ENCODE measurements at places on chromosomes 7 and 10. TPM values are rescaled to one million over a fixed set of nuclear protein-coding genes. Genes with fewer than 3 reads are reported as not detected.

The ASAH2 gene
- 0.31 TPM for total RNA-seq

The BTBD16 gene
- total RNA-seq: not detected

The BMPER gene
- total RNA-seq: 0.08 TPM

The HTR5A gene
- not detected for total RNA-seq

The GIMAP4 gene
- 0.12 TPM for total RNA-seq

The TIMM23 gene
- total RNA-seq: 138 TPM

The BCAP29 gene
- 122 TPM for total RNA-seq

The CDC14C gene
- total RNA-seq: 0.06 TPM

The KLLN gene
- not detected for total RNA-seq

The CFAP70 gene
- total RNA-seq: 0.18 TPM

The IGFBP3 gene
- total RNA-seq: 2,130 TPM

The C10orf105 gene
- total RNA-seq: not detected

The LRIT1 gene
- total RNA-seq: not detected

The ANKRD61 gene
- total RNA-seq: 1.3 TPM

DNA sequence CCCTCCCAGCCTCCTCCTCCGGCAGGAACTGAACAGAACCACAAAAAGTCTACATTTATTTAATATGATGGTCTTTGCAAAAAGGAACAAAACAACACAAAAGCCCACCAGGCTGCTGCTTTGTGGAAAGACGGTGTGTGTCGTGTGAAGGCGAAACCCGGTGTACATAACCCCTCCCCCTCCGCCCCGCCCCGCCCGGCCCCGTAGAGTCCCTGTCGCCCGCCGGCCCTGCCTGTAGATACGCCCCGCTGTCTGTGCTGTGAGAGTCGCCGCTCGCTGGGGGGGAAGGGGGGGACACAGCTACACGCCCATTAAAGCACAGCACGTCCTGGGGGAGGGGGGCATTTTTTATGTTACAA lies 83.3 kb downstream of the PAX2 start:
- DNase-seq: no peak

GRCh38 chr10:17673471-17674061 lies 29.6 kb downstream of the STAM start:
- peak; percentile 21 for DNase-seq

- DNase-seq: peak; percentile 31
Measured at GRCh38 chr7:7201578-7202374, 19.4 kb downstream of the C1GALT1 start.

- DNase-seq: no peak
Measured at GRCh38 chr10:72114706-72115450, 26.5 kb upstream of the SPOCK2 start.

DNA sequence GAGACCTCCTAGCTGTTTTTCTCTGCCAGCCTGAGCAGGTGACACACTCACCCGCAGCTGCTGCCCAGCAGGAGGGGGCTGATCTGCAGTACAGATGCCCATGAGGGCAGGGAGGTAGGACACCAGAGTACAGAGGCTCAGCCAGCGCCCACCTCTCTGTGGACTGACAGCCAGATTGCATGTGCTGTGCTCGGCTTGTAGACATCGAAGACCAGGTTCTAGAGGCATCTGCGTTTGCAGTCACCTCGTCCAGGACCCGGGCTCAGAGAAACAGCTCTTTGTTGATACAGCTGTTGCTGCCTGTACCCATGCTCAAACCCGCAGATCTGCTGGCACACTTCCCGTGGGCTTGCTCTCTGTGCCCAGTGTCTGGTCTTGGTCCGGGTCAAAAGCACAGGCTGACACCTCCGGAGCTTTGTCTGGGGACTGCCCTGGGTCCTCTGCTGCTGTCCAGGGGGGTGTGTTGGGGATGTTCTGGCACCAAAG lies 224.7 kb downstream of the GLRX3 start:
- DNase-seq: no peak

DNA sequence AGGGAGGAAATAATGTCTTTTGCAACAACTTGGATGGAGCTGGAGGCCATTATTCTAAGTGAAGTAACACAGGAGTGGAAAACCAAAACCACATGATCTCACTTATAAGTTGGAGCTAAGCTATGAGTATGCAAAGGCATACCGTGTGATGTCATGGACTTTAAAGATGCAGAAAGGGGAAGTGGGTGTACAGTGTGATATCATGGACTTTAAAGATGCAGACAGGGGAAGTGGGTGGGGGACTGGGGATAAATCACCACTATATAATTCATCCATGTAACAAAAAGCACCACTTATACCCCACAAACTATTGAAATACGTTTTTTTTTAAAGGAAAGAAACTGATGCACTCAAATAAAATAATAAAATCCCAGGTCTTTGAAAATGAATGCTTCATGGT lies 29.5 kb downstream of the LYZL2 start:
- no peak for DNase-seq

DNA sequence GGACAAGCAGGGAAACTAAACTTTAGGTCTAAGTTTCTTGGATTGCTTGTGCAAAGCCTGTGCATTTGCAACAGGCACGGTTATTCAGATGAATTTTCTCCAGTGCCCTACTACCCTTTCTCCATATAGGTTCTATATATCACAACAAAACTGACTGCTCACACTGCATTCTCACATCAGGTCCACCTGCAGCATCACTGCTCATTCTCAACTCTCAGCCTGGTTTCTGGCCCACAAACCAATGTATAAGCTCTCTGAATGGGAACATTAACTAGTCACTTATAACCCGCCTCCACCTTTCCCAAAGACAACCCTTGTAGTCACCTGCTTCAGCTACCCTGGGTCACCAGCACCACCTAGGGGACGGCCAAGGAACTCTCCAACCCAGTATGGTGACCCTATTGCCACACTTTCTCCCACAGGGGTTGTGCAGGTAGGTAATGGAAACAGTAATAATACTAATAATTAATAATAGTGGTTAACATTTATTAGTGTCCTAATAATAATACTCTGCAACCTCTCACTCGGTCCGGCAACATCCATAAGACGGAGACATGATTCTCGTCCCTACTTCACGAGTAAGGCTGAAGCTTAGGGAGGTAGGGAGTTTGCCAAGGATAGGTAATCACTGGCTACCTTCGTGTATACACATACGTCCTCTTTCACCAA lies 97.3 kb downstream of the CLEC2L start:
- DNase-seq: peak; percentile 32

- peak; percentile 90 for DNase-seq
Measured at GRCh38 chr7:20894806-20895205, 108.1 kb upstream of the SP8 start.

- no peak for DNase-seq
Measured at GRCh38 chr7:583410-584121, 63.9 kb upstream of the PDGFA start.

GRCh38 chr10:121828045-121828444 lies 99.8 kb downstream of the ATE1 start:
- no peak for DNase-seq

DNA sequence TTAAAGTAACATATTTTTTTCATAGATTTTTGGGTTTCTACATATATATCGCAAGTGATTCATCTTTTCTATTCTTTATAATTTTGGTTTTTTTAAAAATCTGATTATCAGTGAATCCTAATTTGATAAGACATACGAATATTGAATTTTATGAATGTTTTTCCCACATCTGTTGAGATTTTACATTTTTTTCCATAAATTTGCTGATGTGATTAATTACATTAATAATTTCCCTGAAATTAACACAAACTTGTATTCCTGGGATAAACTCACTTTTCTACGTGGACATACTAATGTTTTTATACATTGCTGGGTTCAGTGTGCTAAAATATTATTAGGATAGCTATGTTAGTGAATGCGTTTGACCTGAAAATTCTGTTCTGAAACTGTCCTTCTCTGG lies 26.1 kb downstream of the DMTF1 start:
- no peak for DNase-seq

DNA sequence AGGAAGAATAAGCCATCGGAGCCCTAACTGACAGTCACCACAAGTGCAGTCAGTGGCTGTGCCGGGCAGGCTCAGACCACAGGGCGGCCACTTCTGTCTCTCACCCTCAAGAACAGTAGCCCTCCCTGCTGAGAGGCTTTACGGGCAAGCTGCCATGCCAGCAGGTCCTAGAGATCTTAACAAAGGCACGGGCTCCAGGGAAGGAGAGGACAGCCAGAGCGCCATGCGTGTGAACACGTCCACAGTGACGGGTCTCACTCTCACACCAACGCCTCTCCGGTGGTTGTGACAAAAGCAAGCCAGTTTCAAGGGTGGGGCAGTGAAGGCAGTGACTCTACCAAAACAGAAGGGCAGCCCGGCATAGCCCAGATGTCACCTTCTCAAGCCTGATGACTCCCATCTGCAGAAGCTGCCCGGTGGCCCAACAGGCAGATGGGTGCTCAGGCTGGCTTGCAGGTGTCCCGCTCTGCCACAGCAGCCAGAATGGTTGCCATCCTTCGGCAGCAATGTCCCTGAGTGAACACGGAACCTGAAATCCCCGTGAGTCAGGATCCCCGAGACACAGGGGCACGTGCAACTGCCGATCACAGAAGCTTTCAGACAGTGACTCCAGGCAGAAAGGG lies 102.0 kb downstream of the FAM53B start:
- no peak for DNase-seq

GRCh38 chr10:77494756-77495541 lies 142.7 kb downstream of the KCNMA1 start:
- no peak for DNase-seq

GRCh38 chr10:74827045-74827441 lies 643 bp downstream of the KAT6B start:
- DNase-seq: no peak

- no peak for DNase-seq
Measured at GRCh38 chr10:128221807-128222206, 95.6 kb upstream of the MKI67 start.

DNA sequence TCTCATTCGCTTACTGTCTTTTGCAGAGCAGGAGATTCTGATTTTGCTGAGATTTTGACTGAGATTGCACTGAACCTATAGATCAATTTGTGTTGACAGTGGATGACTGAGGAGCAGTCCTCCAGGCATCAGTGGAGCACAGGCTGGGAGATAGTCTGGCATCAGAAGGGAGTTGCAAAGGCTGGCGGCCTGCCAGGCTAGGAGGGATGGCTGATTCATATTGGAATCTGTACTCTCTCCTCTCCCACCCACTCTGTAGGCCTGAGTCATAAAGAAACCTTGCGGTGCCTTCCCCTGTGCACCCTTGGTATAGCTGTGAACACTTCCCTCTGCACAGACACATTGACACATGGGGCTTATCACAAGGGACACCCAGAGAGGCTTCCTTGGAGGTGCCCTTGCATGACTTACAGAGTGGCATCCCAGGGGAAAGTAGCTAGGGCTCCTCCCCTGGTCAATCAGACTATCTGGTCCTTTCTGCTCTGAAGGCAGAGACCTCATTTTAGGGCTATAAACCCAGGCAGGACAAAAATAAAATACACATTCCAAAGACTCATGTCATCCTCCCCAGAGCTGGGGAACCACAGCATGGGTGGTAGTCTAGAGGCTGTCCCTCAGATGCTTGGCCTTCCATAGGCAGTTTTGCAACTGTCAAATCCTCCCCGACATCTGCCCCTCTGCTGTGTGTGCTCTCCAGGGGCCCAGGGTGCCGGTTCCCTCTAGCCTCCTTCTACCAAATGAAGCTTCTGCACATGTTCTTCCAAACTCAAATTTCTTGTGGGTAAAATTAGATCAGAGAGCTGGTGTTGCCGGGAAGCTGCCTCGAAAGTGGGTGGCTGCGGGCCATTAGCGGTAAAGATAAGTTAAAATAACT lies 37.4 kb upstream of the EEPD1 start:
- DNase-seq: peak; percentile 97

DNA sequence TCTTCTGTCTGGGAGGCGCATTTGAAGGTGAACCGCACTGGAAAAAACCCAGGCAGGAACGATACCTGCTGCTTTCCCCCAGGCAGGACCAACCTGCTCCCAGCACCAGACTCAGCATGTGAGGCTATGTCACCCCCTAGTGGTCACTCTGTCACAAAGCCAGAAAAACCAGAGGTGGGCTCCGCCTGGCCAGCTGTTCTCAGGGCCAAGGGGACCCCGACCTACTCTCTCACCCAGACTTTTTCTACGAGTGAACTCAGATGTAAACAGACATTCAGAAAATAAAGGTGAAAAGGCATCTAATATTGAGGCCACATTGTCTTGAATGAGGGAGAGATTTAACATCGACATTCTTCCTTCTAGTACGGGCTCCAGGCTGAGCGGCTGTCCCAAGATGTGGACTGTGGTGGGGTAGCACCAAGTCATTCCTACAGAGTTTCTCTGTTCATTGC lies 117.3 kb downstream of the PRKAG2 start:
- DNase-seq: peak; percentile 73

DNA sequence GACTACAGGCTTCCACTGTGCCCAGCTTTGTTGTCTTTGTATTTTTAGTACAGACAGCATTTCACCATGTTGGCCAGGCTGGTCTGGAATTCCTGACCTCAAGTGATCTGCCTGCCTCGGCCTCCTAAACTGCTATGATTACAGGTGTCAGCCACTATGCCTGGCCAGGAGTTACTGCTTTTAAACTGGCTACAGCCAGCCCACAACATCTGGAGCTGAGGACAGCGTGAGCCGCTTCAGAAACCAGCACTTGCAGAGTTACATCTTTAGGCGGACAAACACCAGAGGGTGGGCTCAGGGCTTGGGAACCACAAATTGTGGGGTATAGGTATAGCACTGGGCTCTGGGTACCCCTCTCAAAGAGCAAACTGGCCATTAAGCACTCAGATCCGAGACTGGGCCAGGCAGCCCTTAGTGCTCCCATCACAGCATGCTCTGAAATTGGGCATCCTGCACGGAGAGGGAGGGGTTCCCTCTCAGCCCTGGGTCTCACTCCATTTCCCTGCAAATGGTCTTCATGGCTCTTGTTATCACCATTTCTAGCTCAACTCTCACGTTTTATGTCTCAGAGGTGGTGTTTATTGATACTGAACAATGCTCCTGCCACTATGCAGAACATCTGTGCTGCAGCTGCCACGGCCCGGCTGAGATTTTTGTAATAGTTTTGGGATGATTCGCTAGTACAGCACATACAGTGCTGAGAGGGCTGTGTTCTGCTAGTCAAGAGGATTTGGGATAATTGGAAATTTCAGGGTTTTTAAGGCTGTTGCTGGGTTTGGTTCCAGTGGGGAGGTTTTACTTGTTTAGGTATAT lies 146.4 kb upstream of the LYZL2 start:
- peak; percentile 4 for DNase-seq

- peak; percentile 76 for DNase-seq
Measured at GRCh38 chr10:127935071-127935561, 28.2 kb downstream of the PTPRE start.

DNA sequence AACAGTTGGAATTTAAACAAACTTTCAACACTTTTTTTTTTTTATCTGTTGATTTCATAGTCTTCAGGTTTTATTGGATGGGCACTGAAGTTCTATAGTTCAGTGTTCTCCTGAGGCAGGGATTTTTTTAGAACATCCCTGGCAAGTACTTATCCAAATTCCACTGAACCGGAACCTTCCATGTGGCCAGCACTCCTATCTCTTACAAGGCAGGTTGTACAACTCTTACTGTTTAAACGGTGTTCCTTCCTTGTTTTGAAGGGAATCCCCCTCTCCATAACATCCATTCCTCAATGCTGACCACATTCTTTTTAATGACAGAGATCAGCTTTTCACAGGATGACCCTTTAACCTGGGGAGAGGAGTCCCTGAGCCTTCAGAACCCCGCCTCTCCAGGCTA lies 238.9 kb upstream of the CTBP2 start:
- DNase-seq: no peak

Data from H4 (cell line).